GM12865 (cell line): ENCODE measurements at places on chromosomes 11 and 22.

DNA sequence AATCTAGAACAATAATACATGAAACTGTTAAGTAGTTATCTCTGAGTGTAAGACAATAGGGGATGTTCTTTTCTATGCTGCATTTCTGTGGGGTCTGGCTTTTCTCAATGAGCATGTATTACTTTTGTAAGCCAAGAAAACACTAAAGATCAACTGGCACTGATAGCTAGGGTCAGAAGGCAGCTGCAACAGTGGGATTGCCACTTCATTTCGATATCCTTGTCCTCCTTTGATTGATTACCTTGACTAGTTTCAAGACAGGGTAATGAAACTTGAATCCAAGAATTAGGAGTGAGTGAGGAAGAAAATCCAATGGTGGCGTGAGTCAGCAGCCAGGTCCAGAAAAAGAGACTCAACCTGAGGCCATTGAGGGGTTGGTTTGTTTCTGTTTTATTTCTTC is 46.5 kb downstream of the FEZ1 start:
- no peak for DNase-seq

- DNase-seq: no peak
Observed at GRCh38 chr22:17508110-17508509, 55.2 kb upstream of the SLC25A18 start.

GRCh38 chr11:115611343-115611742 is 107.1 kb upstream of the CADM1 start:
- no peak for DNase-seq

DNA sequence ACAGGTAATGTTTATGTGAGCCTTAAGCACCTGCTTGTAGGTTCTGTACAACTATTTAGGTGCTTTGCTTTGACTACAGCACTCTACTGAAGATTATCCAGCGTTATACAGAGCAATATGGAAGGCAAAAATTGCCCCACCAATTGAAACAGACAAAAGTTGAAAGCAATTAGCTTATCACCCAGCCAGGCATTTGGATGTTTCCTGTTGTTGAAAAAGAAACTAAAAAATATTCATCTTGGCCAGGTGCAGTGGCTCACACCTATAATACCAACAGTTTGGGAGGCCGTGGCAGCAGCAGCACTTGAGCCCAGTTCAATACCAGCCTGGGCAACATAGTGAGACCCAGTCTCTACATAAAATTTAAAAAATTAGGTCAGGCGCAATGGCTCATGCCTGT is 18.5 kb downstream of the ATL3 start:
- no peak for DNase-seq

- DNase-seq: no peak
Observed at GRCh38 chr11:99079576-99079975, 58.8 kb downstream of the CNTN5 start.

GRCh38 chr22:48332438-48333322 is 1495.0 kb downstream of the BRD1 start:
- no peak for DNase-seq

GRCh38 chr11:59459916-59460315 is 3.2 kb downstream of the OR4D6 start:
- no peak for DNase-seq

GRCh38 chr22:31836010-31836409 is 82.2 kb downstream of the DEPDC5 start:
- no peak for DNase-seq

DNA sequence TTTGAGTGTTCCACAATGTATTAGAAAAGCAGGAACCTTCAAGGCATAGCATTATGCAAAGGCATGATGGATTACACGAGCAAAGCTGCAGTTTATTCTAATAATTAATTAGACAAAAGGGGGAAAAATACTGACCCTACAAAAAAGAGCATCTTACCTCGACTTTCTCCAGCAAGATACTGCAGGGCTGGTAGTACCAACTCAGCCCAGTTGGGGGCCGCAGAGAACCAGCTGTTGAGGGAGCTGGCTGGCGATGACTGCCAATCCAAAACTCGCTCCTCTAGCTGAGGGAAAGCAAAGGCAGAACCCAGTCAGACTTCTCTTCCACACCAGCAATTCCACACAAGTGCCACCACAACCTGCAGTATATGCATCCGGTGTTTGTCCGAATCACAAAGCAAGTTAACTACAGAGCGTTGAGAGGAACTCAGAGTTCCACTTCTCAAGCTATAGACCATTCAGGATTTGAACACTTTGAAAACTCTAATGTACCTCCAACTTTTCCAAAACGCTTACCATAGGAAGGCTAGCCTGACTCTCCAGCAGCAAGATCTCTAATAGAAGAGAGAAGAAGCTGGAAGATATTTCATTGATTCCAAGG is 13.7 kb downstream of the NFRKB start:
- peak; percentile 28 for DNase-seq

GRCh38 chr22:22487869-22488597 is 20.5 kb downstream of the ZNF280B start:
- DNase-seq: no peak

DNA sequence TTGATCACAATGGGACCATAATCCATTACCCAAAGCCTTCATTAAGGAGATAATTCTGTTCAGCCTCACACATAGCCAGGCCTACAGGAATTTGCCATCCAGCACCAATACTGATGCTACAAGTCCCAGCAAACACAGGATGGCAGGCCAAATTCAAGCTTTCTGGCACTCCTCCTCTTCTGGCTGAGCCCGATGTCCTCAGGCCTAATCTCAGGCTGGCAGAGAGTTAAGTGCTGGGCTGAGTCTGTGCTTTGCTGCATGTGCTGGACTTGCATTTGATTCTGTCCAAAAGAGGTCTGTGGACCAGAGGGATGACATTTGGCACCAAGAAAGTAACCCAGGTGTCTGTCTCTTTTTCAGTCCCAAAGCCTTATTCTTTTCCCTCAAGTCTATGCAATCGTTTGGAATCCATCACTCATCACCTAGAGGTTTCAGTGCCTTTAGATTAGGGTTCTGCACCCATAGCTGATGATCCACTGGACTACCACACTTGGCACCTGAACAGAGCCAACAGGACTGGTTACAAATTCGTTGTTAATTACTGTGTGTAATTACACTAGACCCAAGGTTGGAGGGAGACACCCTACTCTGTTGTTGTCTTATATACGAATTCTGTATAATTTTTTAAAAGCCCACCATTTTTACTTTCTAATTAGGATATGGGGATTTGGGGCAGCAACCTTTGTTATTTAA is 19.4 kb upstream of the LIN7C start:
- no peak for DNase-seq

- DNase-seq: no peak
Observed at GRCh38 chr11:34416766-34417165, 22.0 kb upstream of the CAT start.

GRCh38 chr11:42552786-42553185 is 759.0 kb upstream of the API5 start:
- no peak for DNase-seq

DNA sequence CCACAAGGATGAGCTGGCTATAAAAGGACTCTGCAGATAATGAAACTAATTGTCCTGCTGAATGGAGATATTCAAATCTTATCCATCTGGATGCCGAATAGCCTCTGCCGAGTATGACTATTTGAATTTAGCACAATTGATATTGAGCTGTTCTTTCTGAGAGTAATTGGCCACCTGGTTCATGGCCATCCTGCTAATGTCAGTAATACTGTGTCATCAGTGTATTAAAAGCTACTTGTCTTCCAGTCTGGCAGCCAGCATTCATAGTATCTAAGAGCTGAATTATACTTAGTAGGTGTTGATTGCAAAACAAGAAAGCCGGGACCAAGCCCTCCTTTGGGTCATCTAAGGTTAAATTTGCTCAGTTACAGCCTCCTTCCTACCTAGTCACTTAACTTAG is 310.7 kb upstream of the NCAM1 start:
- no peak for DNase-seq

- no peak for DNase-seq
Observed at GRCh38 chr11:24543771-24544170, 46.9 kb downstream of the LUZP2 start.

- no peak for DNase-seq
Observed at GRCh38 chr11:1074244-1075221, at the start of gene MUC2. MUC2 (plus strand) TSS chr11:1074874.

DNA sequence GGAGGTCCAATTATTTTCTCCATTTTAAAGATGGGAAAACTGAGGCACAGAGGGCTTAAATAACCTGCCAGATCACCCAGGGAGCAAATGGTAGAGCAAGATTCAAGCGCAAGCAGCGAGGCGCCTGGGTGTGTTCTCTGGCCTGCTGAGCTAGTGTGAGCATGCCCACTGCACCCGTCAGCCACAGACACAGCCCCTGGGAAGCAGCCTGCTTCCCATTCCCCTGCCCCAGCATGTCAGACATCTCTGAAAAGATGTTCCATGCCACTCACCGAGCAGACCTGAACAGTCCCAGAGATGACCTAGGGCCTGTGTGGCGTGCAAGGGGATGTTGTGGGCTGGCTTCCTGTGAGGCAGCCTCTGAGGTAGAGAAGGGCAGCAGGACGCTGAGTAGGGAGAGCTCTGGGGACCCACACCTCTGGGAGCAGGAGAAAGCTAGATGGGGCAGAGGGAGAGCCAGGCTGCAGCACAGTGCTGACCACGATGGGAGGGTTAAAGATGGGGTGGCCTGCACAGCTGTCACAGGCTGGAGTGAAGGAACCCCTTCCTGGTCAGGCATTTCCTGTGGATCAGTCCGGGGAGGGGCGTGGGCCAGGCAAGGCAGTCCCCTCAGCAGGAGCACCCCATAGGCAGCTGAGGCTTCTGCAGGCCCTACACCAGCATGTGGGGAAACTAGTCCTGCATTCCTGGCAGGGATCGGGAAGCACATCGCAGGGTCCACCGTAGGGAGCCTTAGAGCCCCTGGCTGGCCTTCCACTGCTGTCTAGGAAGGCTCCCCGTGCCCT is 101.4 kb downstream of the GALNT18 start:
- DNase-seq: no peak

DNA sequence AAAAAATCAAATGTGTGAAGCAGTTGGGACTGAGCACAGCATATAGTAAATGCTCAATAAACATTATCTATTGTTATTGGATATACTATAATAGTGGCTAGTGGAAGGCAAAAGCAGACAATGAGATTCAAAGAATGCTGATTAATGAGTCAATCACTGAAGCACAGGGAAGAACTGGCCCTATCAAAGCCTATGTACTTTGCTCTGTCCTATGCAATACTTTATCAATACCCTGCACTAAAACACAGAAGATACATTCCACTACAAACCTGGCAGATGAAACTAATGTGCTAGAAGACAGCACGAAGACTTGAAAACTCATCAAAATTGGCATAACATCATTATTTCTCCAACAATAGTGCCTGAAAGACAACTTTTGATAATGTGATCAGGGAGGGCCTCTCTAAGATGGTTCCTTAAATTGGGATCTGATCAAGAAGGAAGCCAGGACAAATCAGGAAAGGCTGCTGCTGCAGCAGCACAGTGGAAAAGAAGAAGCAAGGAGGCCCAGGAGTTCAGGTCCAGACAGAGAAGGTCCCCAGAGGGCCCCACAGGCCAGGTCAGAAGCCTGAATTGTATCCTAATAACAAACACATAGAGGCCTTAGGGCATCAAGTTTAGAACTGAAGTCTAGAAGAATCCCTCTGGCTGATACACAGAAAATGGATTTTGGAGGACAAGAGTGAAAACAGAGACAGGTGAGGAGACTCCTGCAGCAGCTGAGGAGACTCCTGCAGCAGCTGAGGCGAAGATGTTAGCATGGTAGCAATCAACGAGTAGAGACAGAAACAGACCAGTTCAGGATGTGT is 18.6 kb downstream of the PI4KA start:
- no peak for DNase-seq

DNA sequence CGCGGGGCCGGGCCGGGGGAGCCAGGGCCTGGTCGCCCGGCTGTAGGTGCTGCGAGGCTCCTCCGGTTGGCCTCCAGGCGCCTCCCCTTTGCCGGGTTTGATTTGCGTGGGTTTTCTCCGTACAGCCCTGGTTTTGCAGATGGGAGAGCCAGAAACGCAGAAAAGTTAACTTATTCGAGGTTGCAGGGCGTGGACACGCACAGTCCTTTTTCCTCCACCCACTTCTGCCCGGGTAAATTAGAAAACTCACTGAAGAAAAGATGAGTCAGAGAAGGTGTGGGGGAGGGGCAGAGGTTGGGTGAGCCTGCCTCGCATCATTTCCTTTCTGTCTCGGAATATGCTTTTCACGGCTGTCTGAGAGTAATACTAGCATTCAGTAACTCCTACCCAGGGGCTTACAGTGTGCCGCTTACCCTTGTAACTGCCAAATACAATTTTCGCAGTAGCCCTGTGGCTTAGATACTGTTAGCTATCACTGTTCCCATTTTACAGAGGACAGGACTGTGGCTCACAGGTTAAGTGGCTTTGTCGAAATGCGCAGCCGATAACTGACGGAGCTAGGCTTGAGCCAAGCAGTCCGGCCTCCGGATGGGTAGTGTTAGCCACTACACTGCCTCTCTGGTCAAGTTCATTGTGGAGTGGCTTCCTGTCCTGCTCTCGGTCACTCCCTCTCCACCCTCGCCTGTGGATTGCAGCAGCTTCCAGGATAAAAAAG is 812 bp downstream of the FADD start:
- peak; percentile 86 for DNase-seq

DNA sequence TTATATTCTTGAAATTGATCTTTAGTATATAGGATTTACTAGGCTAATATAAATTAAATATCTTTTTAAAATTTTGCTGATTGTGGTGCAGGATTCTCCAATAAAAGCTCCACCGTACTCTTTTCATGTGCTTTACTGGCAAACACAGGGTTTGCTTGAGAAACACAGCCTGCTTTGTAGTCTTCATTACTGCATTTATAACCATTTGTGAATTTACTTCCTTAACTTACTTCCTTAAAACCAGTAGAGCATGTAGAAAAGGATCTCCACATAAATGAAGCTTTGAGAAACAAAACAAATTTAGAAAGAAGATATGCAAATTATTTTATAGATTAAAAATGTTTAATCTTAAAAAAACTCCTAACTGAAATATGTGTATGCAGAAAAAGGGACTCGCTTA is 28.8 kb downstream of the SWAP70 start:
- no peak for DNase-seq

- DNase-seq: no peak
Observed at GRCh38 chr11:111308140-111308539, 9.8 kb downstream of the POU2AF3 start.

DNA sequence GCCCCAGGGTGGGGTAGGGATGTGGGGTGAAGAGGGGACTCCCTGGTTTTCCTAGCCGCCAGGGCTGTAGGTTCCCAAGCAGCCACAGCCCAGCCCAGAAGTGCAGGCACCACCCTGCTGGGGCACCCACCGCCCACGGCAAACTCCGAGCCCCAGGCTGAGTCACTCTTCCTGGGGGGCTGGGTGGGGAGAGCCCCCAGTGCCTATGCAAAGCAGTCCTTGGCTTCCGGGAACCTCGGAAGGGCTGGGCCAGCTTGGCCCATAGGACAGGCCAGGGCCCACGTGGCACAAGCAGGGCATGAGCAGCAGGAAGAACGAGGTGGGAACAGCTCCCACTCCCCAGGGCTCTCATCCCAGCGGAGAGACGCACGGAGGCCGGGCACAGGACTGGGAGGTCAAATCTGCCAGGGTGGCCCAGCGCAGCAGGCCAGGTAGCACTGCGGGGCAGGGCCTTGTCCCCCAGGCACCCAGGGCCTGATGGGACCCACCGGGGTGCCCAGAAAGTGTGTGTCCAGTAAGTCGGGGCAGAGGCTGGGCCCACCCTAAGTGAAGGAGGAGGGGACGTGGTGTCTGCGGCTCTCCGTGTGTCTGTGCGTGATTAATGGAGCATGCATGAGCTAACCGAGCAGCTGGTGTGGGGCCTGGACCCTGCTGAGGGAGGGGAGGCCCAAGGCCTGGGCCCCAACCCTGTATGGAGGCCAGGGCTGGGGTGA is 4.6 kb upstream of the IL17REL start:
- DNase-seq: peak; percentile 72

- no peak for DNase-seq
Observed at GRCh38 chr11:113514856-113515255, 39.7 kb upstream of the DRD2 start.

- no peak for DNase-seq
Observed at GRCh38 chr11:74673693-74674360, 57.4 kb downstream of the CHRDL2 start.
